Aorta (tissue), 5 donors: ENCODE measurements at places on chromosomes 5 and 9. TPM values are rescaled to one million over a fixed set of nuclear protein-coding genes. Genes with fewer than 3 reads are reported as not detected.
A peak's percentile ranks its signal among the peaks of the same experiment; 100 is the strongest.

GRCh38 chr5:148998174-148998797 lies 64.6 kb downstream of the SH3TC2 start:
- no peak overlapping the region for H3K4me3 ChIP-seq
- no peaks in the 10 kb centered on the region for H3K27me3 ChIP-seq
- DNase-seq: no peak
- H3K36me3 ChIP-seq: no peaks in the 10 kb centered on the region

DNA sequence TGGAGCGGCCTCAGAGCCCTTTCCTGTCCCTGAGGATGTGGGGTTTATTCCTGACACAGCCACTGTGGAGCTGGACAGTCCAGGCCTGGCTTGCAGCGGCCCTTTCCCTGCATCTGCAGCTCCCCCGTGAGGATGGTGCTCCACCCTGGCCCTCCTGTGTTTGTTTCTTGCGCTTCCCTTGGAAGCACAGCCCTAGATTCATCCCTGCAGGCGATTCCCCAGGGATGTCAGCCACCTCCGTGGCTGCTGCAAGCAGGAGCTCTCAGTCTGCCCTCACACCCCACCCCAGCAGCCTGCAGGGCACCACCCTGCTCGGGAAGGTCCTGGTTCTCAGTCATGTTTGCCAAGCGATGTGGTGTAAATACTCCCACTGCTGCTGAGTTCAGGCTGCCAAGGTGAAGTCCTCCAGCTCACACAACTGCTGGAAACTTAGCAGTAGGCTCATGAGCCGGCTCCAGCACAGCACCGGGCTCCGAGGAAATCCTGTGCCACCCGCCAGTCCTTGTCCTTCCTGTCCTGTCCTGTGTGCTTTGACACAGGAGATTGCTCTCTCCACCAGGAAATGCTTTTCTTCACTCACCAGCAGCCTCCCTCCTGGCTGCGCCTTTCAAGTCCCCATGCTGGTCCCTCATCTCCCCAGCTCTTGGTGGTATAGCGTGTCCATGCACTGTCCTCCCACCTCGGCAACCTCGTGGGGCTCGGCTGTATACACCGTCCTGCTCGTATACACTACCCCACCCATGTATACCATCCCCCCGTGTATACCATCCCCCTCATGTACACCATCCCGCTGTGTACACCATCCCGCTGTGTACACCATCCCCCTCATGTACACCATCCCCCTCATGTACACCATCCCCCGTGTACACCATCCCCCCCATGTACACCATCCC lies 16.2 kb downstream of the ROPN1L start:
- no peak overlapping the region for H3K4me3 ChIP-seq
- H3K4me1 ChIP-seq: no peaks in the 10 kb centered on the region
- no peak for DNase-seq
- H3K27me3 ChIP-seq: no peaks in the 10 kb centered on the region
- H3K27ac ChIP-seq: no peak overlapping the region
- H3K36me3 ChIP-seq: no peaks in the 10 kb centered on the region

DNA sequence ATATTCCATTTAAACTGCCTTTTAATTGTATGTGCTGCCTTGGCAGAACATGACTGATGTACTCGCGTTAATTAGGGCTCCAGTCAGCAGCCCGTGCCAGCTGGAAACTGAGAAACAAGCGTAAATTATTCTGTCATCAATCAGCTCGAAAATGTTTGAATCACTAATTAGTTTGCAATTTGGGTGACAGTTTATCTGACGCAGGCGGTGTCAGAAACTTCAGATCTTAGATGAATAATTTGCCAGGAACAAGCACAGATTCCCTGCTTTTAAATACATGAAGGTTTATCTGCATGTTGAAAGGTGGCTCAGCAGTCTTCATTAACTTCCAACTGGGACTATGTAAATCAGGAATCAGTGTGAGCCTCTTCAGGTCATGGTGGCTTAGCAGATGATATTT lies 176.0 kb upstream of the TLE4 start:
- no peak for DNase-seq
- no peaks in the 10 kb centered on the region for H3K36me3 ChIP-seq
- no peak overlapping the region for H3K4me3 ChIP-seq
- H3K27ac ChIP-seq: no peak overlapping the region
- no peaks in the 10 kb centered on the region for H3K27me3 ChIP-seq

- H3K4me1 ChIP-seq: no peaks in the 10 kb centered on the region
- no peak for DNase-seq
- H3K27ac ChIP-seq: no peak overlapping the region
- H3K27me3 ChIP-seq: no peaks in the 10 kb centered on the region
- H3K36me3 ChIP-seq: no peaks in the 10 kb centered on the region
- no peak overlapping the region for H3K4me3 ChIP-seq
Observed at GRCh38 chr9:9396518-9396917, 1216.3 kb downstream of the PTPRD start.

DNA sequence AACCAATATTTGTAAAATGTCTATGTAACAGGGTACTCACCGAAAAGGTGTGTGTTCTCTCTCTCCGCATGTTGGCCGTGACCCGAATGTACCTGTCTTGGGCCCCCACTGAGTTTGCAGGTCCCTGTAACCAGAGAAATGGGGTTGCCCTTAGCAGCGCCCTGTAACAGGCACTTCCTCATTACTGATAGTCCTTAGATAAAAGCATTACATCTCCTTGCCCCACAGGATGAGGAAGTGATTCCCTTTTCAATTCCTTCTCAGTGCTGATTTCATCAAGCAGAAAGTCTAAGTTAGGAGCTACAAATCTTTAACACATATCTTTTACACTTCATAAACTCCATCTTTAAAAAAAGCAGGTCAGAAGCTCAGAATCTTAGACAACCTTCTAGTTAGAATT lies 15.2 kb upstream of the HMHB1 start:
- no peaks in the 10 kb centered on the region for H3K27me3 ChIP-seq
- H3K27ac ChIP-seq: no peak overlapping the region
- DNase-seq: no peak
- no peaks in the 10 kb centered on the region for H3K4me1 ChIP-seq

- H3K27ac ChIP-seq: no peak overlapping the region
- no peak overlapping the region for H3K4me3 ChIP-seq
- H3K4me1 ChIP-seq: peaks cover 2% of the 10 kb centered on the region
- H3K36me3 ChIP-seq: no peaks in the 10 kb centered on the region
- no peak for DNase-seq
- no peaks in the 10 kb centered on the region for H3K27me3 ChIP-seq
Observed at GRCh38 chr5:173963182-173963838, 25.7 kb upstream of the C5orf47 start.

DNA sequence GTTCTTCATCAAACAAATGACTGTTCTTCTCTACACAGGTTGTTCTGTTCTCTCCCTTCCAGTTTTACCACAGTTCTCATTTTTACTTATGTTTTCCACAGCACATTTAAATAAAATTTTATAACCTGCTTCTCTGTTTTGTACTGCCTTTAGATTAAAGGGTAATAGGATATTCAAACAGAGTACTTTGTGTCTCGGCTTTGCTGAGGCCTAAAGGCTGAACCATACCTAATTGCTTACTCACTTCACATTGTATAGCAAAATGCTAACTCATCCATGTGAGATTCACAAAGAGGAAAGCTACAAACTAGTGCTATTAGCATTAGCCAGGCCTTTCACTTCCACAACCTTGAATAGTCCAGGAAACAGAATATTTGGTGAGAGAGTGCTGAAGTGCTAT lies 200.3 kb downstream of the TRPM3 start:
- no peaks in the 10 kb centered on the region for H3K4me1 ChIP-seq
- H3K4me3 ChIP-seq: no peak overlapping the region
- no peak for DNase-seq
- no peaks in the 10 kb centered on the region for H3K36me3 ChIP-seq

- H3K27me3 ChIP-seq: no peaks in the 10 kb centered on the region
- H3K36me3 ChIP-seq: no peaks in the 10 kb centered on the region
- peak; percentile 85 for DNase-seq
Observed at GRCh38 chr9:72526901-72527800, 5.7 kb downstream of the TMC1 start.

DNA sequence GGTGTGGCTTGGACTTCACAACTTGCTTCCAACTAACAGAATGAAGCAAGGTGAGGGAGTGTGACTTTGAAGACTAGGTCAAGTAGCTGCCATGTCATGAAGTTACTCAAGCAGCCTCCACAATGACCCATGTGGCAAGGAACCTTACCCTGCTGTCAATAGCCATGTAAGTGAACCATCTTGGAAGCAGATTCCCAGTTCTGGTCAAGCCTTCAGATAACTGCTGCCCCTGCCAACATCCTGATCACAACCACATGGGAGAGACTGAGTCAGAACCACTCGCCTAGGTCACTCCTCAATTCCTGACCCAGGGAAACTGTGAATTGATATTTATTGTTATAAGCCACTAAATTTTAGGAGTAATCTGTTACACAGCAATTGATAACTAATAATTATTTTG lies 10.9 kb downstream of the ZCCHC10 start:
- no peak for DNase-seq
- H3K27me3 ChIP-seq: no peaks in the 10 kb centered on the region
- H3K36me3 ChIP-seq: no peaks in the 10 kb centered on the region
- no peak overlapping the region for H3K4me3 ChIP-seq

DNA sequence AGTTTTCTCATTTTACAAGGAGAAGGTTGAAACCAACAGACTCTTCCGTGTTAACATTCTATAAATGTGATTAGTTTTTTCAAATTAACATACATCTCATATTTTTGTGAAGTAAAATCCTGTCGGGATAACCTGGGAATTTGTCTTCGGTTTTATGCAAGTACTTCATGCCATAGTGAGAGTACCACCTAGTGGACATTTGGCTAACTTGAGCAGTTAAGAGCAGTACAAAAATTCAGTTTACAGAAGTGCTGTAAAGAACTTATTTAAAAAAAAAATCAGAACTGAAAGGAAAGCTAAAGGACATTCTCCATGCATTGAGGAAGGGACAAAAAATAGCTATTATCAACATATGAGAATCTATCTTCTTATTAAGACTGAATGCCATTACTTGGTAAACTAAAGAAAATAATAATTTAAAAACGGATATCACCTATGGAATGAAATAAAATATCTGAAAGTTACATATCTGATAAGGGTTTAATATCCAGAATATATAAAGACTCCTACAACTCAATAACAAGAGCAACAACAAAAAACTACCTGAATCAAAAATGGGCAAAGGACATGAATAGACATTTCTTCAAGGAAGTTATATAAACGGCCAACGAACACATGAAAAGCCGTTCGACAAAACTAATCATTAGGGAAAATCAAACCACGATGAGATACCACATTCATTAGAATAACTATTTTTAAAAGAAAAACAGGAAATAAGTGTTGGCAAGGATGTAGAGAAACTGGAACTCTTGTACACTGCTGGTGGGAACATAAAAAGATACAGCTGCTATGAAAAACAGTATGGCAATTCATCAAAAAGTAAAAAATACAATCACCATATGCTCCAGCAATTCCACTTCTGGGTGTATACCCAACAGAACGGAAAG lies 117.0 kb upstream of the GNA14 start:
- no peaks in the 10 kb centered on the region for H3K27me3 ChIP-seq
- no peaks in the 10 kb centered on the region for H3K36me3 ChIP-seq
- no peaks in the 10 kb centered on the region for H3K4me1 ChIP-seq
- no peak overlapping the region for H3K4me3 ChIP-seq

DNA sequence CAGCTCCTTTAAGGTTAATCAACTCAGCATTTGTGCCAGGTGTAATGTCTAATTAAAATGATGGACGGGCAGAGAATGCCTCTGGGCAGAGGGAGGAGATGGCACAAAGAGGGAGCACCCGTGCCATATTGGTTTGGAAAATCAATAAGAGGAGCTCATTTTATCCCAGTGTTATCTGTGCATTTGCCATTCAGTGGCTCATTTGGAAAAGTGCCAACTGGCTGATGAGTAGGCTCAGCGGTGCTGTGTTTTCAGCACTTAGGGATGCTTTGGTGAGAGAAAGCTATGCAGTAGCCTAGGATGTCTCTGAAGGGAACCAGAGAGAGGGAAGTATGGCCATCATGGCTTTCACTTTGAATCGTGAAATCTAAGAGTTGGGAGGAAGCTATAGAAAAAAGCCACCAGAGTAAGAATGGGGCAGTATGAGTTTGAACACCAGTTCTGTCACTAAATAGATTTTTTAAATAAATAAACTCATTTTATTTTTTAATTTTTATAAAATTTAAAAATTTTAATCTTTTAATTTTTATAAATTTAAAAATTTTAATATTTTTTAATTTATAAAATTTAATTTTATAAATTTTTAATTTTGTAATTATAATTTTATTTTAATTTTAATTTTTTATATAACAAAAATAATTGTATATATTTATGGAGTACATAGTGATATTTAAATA lies 472.8 kb downstream of the BRINP1 start:
- no peak for DNase-seq
- no peaks in the 10 kb centered on the region for H3K27me3 ChIP-seq

DNA sequence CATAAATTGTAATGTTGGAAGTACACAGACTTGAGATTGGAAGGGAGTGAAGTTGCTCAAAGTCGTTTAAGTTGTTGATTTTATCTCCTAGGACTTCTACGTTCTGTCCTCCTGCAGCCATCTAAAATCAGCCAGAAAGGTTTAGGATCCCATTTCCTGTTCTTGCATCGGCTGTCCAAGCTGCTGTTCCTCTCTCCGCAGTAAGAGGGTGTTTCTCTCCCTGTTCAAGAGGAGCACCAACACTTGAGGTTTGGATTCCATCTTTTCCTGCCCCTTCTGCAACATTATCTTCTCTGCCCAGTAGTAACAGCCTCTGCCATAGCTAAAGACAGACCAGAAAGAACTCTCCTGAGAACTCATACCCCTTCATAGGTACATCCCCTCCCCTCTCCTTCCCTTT lies 373.4 kb downstream of the GADD45G start:
- no peaks in the 10 kb centered on the region for H3K27me3 ChIP-seq
- no peak overlapping the region for H3K4me3 ChIP-seq
- DNase-seq: no peak
- H3K36me3 ChIP-seq: no peaks in the 10 kb centered on the region
- no peak overlapping the region for H3K27ac ChIP-seq

- H3K4me3 ChIP-seq: no peak overlapping the region
- H3K27ac ChIP-seq: no peak overlapping the region
- no peaks in the 10 kb centered on the region for H3K27me3 ChIP-seq
Observed at GRCh38 chr9:126587187-126588185, 26.2 kb upstream of the LMX1B start.

- no peak overlapping the region for H3K27ac ChIP-seq
- peak; percentile 61 for DNase-seq
- no peaks in the 10 kb centered on the region for H3K36me3 ChIP-seq
- no peak overlapping the region for H3K4me3 ChIP-seq
- H3K27me3 ChIP-seq: no peaks in the 10 kb centered on the region
Observed at GRCh38 chr5:1029282-1029944, 20.8 kb downstream of the NKD2 start.

- no peaks in the 10 kb centered on the region for H3K36me3 ChIP-seq
- no peak overlapping the region for H3K4me3 ChIP-seq
- H3K4me1 ChIP-seq: no peaks in the 10 kb centered on the region
Observed at GRCh38 chr9:131475956-131476776, 26.6 kb upstream of the POMT1 start.

Gene PRDM9
- not detected for total RNA-seq

Gene HEMGN
- total RNA-seq: not detected

Gene KIAA0825
- 4.3 TPM for total RNA-seq

Gene ENHO
- total RNA-seq: not detected

Gene ENTPD8
- total RNA-seq: not detected

Gene DNAJC21
- 40.4 TPM for total RNA-seq

Gene LIX1
- not detected for total RNA-seq

Gene PLEKHG4B
- total RNA-seq: 0.21 TPM

Gene KLF9
- 122 TPM for total RNA-seq

Gene CKMT2
- total RNA-seq: 29.3 TPM
